BJ (cell line): ENCODE measurements at places on chromosomes 11 and 22. TPM values are rescaled to one million over a fixed set of nuclear protein-coding genes. Genes with fewer than 3 reads are reported as not detected.

Gene MS4A10
- not detected in 2 replicates for polyA plus RNA-seq

Gene SMC1B
- not detected in 2 replicates for polyA plus RNA-seq

Gene HYLS1
- polyA plus RNA-seq: 4.3 and 8.4 TPM in 2 replicates

Gene TRIM48
- polyA plus RNA-seq: not detected in 2 replicates

Gene CARD18
- not detected in 2 replicates for polyA plus RNA-seq

Gene ABTB2
- 2.8 and 6.3 TPM in 2 replicates for polyA plus RNA-seq

DNA sequence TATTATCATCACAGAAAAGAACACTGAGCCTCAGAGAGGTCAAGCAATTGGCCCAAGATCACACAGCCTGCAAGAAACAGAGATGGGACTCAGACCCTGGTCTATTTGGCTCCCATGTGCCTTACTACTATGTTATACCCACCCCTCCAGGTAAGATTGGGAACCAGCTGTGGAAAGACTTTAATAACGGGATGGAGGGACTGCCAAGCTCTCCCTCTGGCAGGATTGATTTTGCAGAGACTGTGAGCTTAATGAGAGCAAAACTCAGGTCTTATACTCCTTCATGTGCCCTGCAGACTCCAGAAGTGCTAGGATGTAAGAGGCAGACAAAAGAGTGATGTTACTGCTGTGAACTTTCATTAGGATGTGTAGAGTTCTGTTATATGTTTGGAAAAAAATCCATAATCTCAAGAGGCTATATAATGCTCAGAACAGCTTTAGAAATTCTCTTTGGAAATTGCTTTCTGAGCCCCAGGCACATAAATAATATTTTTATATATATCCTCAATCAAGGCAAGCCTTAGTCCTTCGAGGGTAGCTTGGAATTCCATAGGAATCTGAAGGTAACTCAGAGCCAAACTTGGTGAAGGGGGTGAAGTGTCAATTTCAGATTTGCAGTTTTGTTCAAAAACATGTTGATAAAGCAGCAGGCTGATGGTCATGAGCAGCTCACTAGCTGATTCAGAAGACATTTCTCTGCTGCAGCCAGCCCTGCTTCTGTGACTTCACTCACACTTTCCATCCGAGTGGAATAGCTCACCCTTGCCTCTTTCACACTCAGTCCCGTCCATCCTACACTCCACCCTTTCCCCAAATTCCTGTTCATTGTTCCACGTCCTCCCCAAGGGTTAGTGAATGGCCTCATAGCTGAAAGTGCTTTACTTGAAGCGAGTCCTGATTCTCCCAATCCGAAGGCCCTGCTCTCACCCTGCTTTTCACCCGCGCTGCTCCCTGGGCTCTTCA is 188.8 kb downstream of the SNX19 start:
- DNase-seq: no peak

DNA sequence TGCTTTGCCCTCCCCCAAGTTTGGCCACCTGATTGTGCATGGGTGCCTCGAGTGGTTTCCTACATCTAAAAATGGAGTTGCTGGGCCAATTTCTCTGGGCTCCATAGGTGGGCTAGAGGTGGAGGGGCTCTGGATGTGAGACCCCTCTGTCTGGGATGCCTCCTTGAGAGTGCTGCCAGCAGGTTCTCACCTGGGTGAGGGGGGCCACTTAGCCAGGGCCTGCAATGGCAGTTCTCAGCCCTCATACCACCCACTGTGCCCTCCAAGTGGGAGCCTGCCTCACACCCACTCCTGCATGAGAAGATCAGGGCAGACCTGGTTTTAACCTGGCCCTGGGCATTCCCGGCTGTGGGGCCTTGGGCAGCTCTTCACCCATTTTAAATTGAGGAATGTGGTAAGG is 83.9 kb downstream of the CABIN1 start:
- no peak for DNase-seq

- no peak for DNase-seq
Observed at GRCh38 chr22:26586556-26587325, 3.2 kb downstream of the TPST2 start.

DNA sequence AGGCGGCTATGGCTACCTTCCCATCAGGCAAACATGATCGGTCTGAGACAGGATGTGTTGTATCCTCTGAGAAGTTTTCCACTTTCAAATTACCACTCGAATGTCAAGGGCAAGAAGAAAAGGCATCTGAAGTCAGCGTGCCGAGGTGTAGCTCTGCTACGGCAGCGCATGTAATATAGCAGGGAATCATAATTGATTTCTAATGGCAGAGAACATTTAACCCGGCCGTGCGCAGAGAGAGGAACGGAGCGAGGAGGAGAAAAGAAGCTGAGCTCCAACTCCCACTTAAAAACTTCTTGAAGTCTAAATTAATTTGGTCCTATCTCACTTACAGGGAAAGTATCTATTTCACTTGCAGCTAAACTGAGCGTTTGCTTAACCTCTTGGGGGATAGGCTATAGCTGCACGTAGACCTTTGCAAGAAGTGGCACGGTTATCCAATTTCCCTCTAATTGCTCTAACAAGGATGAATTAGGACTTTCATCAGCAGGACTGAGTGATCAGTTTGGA is 137.3 kb upstream of the KIRREL3 start:
- DNase-seq: no peak

GRCh38 chr11:71505781-71506180 is 21.3 kb upstream of the KRTAP5-7 start:
- DNase-seq: no peak

GRCh38 chr11:11757909-11758308 is 83.9 kb upstream of the USP47 start:
- no peak for DNase-seq

GRCh38 chr11:102685338-102685737 is 20.2 kb downstream of the MMP27 start:
- no peak for DNase-seq

GRCh38 chr11:102456381-102456780 is 3.8 kb upstream of the TMEM123 start:
- no peak for DNase-seq

DNA sequence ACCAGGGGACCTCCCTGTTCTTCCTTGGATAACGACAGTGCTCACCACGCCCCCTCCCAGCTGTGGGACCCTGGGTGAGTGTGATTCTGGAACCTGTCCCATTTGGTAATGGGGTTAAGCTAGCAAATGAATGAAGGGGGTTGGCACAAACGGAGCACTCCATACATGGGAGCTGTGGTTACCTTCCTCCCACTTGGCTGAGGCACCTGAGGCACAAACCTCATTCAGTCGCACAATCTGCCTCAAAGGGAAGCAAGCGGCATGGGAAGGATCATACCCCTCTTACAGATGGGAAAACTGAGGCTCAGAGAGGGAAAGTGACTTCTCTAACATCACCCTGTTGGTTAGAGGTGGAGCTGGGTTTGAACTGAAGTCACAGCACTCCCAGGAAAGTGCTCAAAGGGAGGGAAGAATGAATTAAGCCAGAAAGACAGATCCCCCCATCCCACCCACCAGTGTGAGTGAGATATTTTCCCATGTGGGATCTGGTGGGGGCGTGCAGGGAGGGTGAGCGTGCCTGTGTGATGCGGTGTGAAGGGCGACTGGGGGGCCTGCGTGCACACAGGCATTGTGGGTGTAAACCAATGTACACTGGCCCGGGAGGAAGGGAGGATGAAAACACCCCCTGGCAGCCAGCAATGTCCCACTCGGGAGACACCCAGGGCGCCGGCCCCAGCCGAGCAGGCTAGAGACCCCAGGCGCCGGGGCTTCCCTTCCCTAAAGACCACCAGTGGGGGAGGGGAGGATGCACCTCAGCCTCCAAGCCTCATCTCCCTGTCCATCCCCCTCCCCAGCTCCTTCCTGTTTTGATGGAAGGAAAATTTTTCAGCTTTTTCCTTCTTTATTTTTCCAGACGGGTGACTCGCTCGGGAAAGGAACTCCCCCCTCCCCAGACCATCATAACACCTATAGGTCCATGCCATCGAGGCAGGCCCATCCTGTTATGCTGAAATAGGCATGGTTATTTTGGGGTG is 8.0 kb upstream of the PDGFB start:
- DNase-seq: no peak

DNA sequence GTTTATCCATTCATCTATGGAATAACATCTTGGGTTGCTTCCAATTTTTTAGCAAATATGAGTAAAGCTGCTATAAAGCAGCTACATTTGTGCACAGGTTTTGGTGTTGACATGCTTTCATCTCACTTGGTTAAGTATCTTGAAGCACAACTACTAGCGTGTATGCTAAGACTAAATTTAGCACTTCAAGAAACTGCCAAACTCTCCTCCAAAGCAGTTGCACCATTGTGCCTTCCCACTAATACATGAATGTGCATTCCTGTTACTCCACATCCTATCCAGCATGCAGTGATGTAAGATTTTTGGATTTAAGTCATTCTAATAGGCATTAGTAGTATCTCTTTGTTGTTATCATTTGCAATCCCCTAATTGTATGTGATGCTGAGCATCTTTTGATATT is 230.7 kb downstream of the KCNA4 start:
- no peak for DNase-seq

DNA sequence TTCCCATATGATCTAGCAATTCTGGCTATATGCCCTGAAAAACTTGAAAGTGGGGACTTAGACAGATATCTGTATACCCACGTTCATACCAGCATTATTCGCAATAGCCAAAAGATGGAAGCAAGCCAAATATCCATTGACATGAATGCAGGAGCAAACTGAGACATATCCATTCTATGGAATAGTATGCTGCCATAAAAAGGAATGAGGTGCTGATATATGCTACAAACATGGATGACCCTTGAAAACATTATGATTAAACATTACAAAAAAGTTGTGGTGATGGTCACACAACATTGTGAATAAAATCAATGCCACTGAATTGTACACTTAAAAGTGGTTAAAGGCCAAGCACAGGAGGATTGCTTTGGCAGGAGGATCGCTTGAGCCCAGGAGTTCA is 25.5 kb downstream of the MFNG start:
- DNase-seq: no peak

GRCh38 chr22:46539169-46539568 is 1.7 kb upstream of the CELSR1 start:
- no peak for DNase-seq
